IMR-90 (cell line): ENCODE measurements at places on chromosomes 12 and 14.

- H3K4me3 ChIP-seq: no peak overlapping the region
- no peaks in the 10 kb centered on the region for H3K36me3 ChIP-seq
- no peak for DNase-seq
- no peaks in the 10 kb centered on the region for H3K27me3 ChIP-seq
- H3K4me1 ChIP-seq: no peaks in the 10 kb centered on the region
Measured at GRCh38 chr12:28980436-28980835, 168.6 kb upstream of the FAR2 start.

DNA sequence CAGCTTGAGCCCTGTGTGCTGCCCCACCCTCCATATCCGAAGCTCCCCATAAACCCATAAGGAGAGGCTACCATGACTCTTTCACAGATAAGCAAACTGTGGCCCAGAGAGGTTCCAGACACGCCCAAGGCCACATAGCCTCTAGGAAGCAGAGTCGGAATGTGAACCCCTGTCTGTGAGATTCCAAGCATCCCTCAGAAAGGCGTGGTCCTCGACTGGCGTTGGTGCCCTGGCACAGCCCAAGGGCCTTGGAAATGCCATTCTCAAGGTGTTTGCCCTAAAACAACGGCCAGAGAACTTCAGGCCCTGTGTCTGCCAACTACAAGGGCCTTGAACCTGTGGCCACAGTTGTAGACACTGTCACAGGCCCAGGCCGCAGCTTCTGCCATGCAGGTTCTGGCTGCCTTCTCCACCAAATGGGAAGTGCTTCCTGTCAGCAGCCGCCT, 8.5 kb upstream of the DIO3 start:
- H3K4me3 ChIP-seq: no peak overlapping the region
- H3K27ac ChIP-seq: no peak overlapping the region
- H3K36me3 ChIP-seq: no peaks in the 10 kb centered on the region

DNA sequence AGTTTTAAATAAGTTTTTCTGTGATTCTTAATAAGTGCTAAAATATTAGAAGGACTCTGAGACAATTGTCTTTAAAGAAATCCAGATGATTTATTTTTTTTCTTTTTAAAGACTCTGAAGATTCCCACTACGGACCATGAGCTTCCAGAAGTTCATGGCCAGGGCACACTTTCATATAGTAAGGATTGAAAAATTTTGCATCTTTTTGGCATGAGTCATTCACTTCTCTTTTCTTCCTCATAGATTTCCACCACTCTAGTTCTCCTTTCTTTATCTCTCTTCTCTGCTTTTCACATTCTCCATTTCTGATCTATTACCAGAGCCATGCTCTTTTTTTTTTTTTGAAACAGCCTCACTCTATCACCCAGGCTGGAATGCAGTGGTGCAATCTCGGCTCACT, 385.8 kb downstream of the FLRT2 start:
- H3K4me3 ChIP-seq: no peak overlapping the region
- H3K4me1 ChIP-seq: no peaks in the 10 kb centered on the region
- no peaks in the 10 kb centered on the region for H3K36me3 ChIP-seq
- no peak overlapping the region for H3K27ac ChIP-seq
- no peaks in the 10 kb centered on the region for H3K27me3 ChIP-seq

DNA sequence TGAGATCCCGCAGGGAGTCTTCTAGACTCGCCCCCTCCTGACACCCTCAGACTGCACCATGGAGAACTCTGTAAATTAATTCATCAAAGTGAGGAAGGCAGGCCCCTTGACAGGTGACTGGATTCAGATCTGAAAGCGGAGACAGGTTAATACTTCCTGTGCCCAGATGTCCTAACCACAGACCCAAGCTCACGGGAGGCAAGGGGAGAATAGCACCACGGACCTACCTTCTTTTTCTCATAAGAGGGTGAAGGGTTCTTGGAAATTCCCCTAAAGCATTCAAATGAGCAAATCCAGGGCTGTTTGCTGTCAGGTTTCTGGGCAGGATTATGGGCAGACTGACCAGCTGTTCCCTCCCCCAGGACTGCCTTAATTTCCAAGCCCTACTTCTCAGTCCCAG, 170.0 kb downstream of the ZFP36L1 start:
- H3K4me3 ChIP-seq: no peak overlapping the region
- no peaks in the 10 kb centered on the region for H3K27me3 ChIP-seq
- no peak for DNase-seq

DNA sequence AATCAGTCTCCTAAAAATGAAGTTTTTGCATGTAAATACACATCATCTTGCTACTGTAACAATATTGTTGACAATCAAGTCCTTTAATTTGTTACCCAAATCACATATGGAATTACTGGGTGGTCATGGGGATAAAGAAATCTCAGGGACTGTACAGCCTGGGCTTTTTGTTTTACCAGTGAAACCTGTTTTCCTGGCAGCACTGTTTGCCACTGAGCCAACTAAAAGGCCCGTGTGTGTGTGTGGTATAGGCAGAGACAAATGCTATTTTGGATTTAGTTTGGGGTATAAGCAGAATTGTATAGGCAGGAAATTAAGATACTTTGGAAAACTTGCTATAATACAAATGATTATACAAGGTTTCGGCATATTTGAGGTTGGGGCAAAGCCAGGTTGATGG, 5.7 kb downstream of the NUP37 start:
- H3K27ac ChIP-seq: no peak overlapping the region
- H3K36me3 ChIP-seq: peaks cover 13% of the 10 kb centered on the region
- H3K4me1 ChIP-seq: no peaks in the 10 kb centered on the region
- no peak overlapping the region for H3K4me3 ChIP-seq
- no peaks in the 10 kb centered on the region for H3K27me3 ChIP-seq

GRCh38 chr14:87497301-87497700, 495.7 kb downstream of the GALC start:
- H3K4me1 ChIP-seq: no peaks in the 10 kb centered on the region
- H3K4me3 ChIP-seq: no peak overlapping the region
- no peak overlapping the region for H3K27ac ChIP-seq
- DNase-seq: no peak
- H3K27me3 ChIP-seq: no peaks in the 10 kb centered on the region

- peaks cover 4% of the 10 kb centered on the region; the same call in 1 of the 2 replicates for H3K27me3 ChIP-seq
- H3K4me1 ChIP-seq: no peaks in the 10 kb centered on the region
- H3K36me3 ChIP-seq: no peaks in the 10 kb centered on the region
- H3K27ac ChIP-seq: no peak overlapping the region
- peak; percentile 53 for DNase-seq
Measured at GRCh38 chr14:77208291-77208978, 26.8 kb downstream of the TMEM63C start.

DNA sequence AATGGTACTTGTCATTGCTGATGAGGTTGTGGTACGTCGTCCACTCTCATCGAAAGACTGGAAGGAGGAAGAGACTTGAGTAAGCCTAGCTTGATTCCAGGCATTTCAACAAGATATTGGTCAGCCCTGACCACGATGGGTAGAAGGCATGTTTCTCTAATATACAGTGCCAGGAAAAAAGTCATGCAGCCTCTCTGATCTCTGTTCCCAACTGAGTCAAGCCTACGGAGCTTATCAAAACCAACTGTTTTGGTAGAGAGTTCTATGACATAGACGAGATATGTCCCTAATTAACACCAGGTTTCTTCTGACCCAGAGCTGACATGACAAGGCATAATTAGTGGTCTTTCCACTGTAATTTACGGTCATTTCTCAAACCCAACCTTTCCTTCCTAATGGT, 58.5 kb downstream of the NIN start:
- H3K36me3 ChIP-seq: peaks cover 35% of the 10 kb centered on the region
- H3K27ac ChIP-seq: 0 out of 2 replicates have a peak overlapping the region, but pooled peaks have one; percentile 4
- no peaks in the 10 kb centered on the region for H3K27me3 ChIP-seq
- no peak overlapping the region for H3K4me3 ChIP-seq
- H3K4me1 ChIP-seq: peaks cover 18% of the 10 kb centered on the region
- peak; percentile 80 for DNase-seq

- H3K4me1 ChIP-seq: peaks cover 44% of the 10 kb centered on the region
- no peak overlapping the region; the same call in 1 of the 2 replicates for H3K27ac ChIP-seq
- DNase-seq: no peak
- no peak overlapping the region for H3K4me3 ChIP-seq
Measured at GRCh38 chr14:68684466-68685418, 108.1 kb downstream of the ZFP36L1 start.

- H3K4me1 ChIP-seq: peaks cover 36% of the 10 kb centered on the region
- H3K27ac ChIP-seq: peak overlapping the region; percentile 98
- DNase-seq: peak; percentile 96
- peak overlapping the region; percentile 65 for H3K4me3 ChIP-seq
- no peaks in the 10 kb centered on the region for H3K36me3 ChIP-seq
Measured at GRCh38 chr14:73785834-73786635, 65.6 kb upstream of the PTGR2 start.

GRCh38 chr14:53954551-53955228, 1.9 kb downstream of the BMP4 start:
- H3K36me3 ChIP-seq: peaks cover 29% of the 10 kb centered on the region
- H3K27ac ChIP-seq: peak overlapping the region; percentile 96
- H3K4me3 ChIP-seq: peak overlapping the region; percentile 58
- H3K4me1 ChIP-seq: peaks cover 4% of the 10 kb centered on the region; the same call in 1 of the 2 replicates
- DNase-seq: peak; percentile 36

- no peak overlapping the region for H3K4me3 ChIP-seq
- no peak overlapping the region for H3K27ac ChIP-seq
- no peaks in the 10 kb centered on the region for H3K4me1 ChIP-seq
- no peak for DNase-seq
- H3K36me3 ChIP-seq: no peaks in the 10 kb centered on the region
Measured at GRCh38 chr14:101151226-101151926, 247.9 kb upstream of the RTL1 start.
